ENCODE measurements at places on chromosomes 7 and 10. TPM values are rescaled to one million over a fixed set of nuclear protein-coding genes. Genes with fewer than 3 reads are reported as not detected.

BMPER gene
- total RNA-seq: 7.6 TPM

GLI3 gene
- total RNA-seq: 0.34 TPM

CHAT gene
- total RNA-seq: not detected

EN2 gene
- total RNA-seq: 1.0 TPM

SLC13A1 gene
- not detected for total RNA-seq

MSS51 gene
- 0.36 TPM for total RNA-seq

NCAPG2 gene
- 39.3 TPM for total RNA-seq

OR2A7 gene
- not detected for total RNA-seq

OR2A12 gene
- total RNA-seq: not detected

LRRD1 gene
- not detected for total RNA-seq

METTL27 gene
- total RNA-seq: 12.3 TPM

UTF1 gene
- total RNA-seq: not detected

ZNRF2 gene
- 5.2 TPM for total RNA-seq

MINDY4 gene
- total RNA-seq: 3.4 TPM
